ENCODE measurements at places on chromosomes 7 and 10.

DNA sequence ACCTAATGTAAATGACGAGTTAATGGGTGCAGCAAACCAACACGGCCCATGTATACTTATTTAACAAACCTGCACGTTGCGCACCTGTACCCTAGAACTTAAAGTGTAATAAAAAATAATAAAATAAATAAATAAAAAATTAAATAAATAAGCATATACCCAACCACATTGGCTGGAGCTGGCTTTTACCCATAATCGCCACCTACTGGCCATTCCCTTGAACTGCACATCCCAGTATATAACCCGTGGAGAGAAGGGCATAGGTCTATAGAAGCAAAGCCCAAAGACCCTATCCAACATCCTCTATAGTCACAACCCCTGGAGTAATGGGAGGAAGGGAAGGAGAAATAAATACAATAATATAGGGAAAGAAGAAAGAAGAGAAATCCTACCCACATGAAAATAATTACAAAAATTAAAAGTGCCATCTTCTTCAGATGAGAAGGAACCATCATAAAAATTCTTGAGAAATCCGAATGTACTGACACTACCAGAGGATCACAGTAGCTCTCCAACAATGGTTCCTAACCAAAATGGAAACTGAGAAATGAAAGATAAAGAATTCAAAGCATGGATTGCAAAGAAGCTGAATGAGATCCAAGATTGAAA, 65.6 kb downstream of the TWIST1 start:
- no peak for DNase-seq

DNA sequence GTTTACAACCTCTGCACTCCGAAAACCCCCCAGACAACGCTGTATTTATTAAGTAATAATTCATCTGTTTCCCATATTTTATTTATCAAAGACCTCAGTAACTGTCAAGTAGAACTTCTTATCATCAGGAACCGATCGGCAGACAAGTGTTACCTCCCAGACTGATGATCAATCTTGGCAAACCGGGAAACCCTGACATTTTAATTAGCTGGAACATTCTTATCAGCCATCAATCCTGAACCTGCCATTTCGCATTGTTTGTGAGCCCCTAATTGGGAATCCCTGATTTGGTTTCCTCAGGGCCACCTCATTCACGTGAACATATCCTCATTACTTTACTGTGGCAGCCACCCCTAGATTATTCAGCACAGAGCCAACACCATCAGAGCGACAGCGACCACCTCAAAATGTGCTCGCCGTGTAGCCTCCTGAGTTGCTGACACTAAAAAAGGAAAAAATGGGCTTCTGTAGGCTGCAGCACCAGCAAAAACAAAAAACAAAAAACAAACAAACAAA, 93.6 kb upstream of the SDK1 start:
- DNase-seq, result no peak

- DNase-seq, result no peak
Measured at GRCh38 chr7:139703487-139704307, 74.1 kb downstream of the HIPK2 start.

DNA sequence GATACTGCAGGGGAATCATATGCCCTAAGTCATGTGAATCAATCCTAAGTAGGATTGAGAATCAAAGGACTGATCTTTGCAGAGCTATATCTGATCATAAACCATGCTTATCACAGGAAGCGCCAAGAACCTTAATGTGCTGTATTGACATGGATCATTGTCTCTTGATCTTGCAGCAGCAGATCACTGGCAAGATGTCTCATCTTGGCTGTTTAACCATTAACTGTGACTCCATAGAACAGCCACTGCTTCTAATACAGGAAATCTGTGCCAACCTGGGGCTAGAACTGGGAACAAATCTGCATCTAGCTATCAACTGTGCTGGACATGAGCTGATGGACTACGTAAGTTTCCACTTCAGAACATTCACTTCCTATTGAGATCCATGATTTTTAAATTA, 21.6 kb downstream of the ENO4 start:
- DNase-seq, result no peak

GRCh38 chr7:139661903-139662302, 115.9 kb downstream of the HIPK2 start:
- no peak for DNase-seq

DNA sequence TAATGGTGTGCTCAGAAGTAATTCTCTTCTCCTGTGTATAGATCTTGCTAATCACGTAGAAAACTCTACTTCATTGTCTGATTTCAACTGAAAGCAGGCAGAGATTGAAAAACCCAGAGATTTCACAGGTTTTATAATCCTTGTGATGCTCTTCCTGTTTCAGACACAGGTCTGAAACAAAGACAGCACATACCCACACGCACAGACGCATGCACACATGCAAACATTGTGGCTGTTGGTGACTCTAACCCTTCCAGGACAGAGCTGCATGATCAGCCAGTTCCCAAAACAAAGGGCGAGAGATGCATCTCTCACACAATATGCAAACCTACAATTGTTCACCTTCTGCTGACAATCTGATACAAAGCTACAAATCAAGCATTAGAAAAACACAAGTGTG, 11.1 kb upstream of the TFEC start:
- DNase-seq, result no peak

GRCh38 chr7:130421684-130422083, 19.1 kb downstream of the CEP41 start:
- no peak for DNase-seq

DNA sequence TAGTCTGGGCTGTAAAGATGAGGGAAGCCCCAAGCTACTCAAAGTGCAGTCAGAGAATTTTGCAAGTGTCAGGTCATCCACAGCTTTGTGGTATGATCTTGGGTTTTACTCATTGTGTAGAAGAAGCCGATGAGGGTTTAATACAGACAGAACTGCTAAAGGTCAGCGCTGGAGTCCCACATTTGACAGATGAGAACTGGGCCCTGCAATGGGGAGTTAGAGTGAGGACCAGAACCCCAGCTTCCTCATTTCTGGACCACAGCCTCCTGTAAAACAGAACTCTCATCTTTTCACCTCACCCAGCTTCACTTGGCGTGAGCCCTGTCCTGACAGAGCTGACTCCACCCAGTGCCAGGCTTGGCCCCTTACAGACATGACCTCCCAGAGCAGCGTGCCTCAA, 20.1 kb downstream of the LRRC20 start:
- no peak for DNase-seq
